ENCODE measurements at places on chromosomes 12 and 14. TPM values are rescaled to one million over a fixed set of nuclear protein-coding genes. Genes with fewer than 3 reads are reported as not detected.

GRCh38 chr12:56886319-56886718 lies 47.9 kb downstream of the SDR9C7 start:
- DNase-seq: no peak
- no peak overlapping the region for H3K4me3 ChIP-seq
- H3K36me3 ChIP-seq: no peaks in the 10 kb centered on the region
- no peaks in the 10 kb centered on the region for H3K4me1 ChIP-seq
- no peak overlapping the region for H3K27ac ChIP-seq
- H3K27me3 ChIP-seq: peaks cover 24% of the 10 kb centered on the region

Gene RFX4
- total RNA-seq: not detected

DNA sequence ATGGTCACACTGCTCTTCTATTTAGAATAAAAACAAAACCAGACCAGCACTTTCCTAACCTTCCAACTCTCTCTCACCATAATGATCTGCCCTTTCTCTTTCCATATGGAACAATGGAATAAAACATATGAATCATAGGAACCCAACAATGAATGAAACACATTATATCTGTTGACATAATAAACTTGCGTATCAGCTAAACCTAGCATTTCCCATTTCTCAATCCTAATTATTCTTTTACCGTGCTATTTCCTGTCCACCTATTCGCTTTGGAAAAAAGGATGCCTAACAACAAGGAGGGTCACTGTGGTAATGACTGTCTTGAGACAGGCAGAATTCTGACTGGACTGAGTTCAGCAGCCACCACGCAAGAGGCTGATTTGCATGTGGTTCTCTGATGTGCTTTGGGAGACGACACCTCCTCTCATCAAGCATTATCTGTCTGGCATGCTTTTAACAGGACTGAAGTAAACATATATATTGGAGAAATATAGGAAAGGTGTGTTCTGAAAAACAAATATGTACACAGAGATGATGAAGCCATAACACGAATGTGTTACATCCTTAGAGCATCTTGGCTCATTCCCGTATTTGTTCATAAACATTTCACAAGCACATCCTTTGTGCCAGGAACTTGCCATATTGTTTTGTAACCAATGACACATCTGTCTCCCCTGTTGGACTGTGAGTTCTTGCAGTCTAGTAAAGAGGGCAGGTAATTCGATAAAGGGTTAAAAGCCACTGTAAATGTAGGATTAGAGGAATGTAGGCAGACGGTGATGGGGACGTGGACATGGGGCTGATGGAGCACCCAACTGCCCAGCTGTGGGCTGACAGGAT lies 87.7 kb downstream of the PTPRB start:
- no peaks in the 10 kb centered on the region for H3K27me3 ChIP-seq
- no peak overlapping the region for H3K27ac ChIP-seq
- no peaks in the 10 kb centered on the region for H3K4me1 ChIP-seq
- H3K4me3 ChIP-seq: no peak overlapping the region
- no peaks in the 10 kb centered on the region for H3K36me3 ChIP-seq

GRCh38 chr12:58064666-58065065 lies 123.3 kb downstream of the ATP23 start:
- peaks cover 5% of the 10 kb centered on the region for H3K27me3 ChIP-seq
- no peaks in the 10 kb centered on the region for H3K36me3 ChIP-seq
- H3K4me3 ChIP-seq: no peak overlapping the region
- no peak for DNase-seq
- H3K27ac ChIP-seq: no peak overlapping the region
- H3K4me1 ChIP-seq: no peaks in the 10 kb centered on the region

Gene B4GALNT3
- total RNA-seq: 0.17 TPM

- no peak overlapping the region for H3K27ac ChIP-seq
- H3K4me3 ChIP-seq: no peak overlapping the region
- no peaks in the 10 kb centered on the region for H3K4me1 ChIP-seq
- no peak for DNase-seq
Measured at GRCh38 chr14:99556134-99556791, 47.7 kb downstream of the CCDC85C start.

- no peak overlapping the region for H3K27ac ChIP-seq
- H3K27me3 ChIP-seq: no peaks in the 10 kb centered on the region
Measured at GRCh38 chr12:23217158-23217557, 592.2 kb downstream of the ETNK1 start.

DNA sequence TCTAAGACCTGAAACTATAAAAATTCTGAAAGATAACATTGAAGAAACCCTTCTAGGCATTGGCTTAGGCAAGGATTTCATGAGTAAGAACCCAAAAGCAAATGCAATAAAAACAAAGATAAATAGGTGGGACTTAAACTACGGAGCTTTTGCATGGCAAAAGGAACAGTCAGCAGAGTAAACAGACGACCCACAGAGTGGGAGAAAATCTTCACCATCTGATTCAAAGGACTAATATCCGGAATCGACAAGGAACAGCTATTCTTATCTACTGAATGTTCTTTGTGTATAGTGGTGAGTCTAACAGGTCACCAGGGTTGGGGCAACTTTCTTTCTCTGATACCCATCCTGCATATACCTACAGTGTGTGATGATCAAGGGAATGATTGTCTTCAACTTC lies 198.6 kb downstream of the CCDC91 start:
- H3K27ac ChIP-seq: no peak overlapping the region
- no peak for DNase-seq
- H3K4me3 ChIP-seq: no peak overlapping the region
- no peaks in the 10 kb centered on the region for H3K4me1 ChIP-seq
- H3K36me3 ChIP-seq: peaks cover 52% of the 10 kb centered on the region

GRCh38 chr12:82973592-82973991 lies 286.9 kb downstream of the TMTC2 start:
- no peak overlapping the region for H3K4me3 ChIP-seq
- no peak overlapping the region for H3K27ac ChIP-seq
- no peaks in the 10 kb centered on the region for H3K4me1 ChIP-seq

DNA sequence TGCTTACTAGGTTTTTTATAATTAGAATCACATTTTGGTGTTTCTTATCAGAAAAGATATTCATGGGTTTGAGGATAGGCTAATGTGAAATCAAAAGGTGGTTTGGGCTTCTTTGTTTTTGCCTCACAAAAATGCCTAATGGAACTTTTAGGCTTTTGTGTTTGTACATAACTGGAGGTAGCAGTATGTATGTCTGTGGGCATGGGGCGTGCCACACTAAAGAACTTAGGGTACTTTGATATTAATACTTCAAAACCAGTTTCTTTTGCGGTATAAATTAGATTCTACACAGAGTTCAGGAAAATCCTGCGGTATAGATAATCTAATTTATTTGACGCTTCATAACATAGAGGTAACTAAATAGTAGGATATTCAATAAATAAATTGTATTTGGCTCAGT lies 1.9 kb downstream of the ETV6 start:
- H3K4me3 ChIP-seq: peak overlapping the region; percentile 99
- DNase-seq: no peak
- peaks cover 17% of the 10 kb centered on the region for H3K36me3 ChIP-seq
- peak overlapping the region; percentile 98 for H3K27ac ChIP-seq
- H3K4me1 ChIP-seq: peaks cover 52% of the 10 kb centered on the region

Gene C12orf50
- 0.12 TPM for total RNA-seq

DNA sequence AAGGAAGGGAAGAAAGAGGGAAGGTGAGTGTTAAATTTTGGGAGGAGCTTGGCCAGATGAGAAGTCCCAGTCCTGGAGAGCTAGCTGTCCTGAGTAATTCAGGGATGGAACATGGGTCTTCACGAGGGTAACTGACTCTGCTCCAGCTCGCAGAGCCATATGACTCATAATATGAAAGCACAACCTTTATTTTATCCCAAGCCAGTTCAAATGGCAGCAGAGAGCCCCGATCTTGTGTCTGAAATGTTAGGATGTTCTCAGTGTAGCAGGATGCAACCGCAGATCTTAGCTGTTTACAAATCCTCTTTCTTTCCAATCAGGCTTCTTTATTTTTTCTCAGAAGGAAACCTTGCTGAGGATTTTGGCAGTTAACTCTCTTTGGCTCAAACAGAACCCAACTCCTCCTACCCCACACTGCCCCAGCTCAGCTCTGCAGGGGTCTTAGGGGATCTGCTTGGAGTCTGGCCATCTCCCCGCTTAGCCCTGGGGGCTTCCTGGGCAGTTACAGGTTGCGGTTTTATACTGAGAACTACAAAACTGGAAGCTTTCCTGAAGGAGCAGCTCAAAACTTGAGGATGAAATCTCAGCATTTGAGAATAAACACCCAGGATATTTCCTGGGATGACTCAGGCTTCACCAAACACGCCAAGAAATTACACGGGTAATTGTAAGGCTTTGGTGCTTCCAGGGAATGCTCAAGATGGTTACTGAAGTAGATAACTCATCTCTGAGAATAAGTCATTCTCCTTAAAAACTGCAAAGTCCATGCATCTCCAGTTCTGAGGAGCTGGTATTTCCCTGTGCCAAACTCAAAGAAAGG lies 92.5 kb downstream of the VCPKMT start:
- no peak for DNase-seq
- H3K27ac ChIP-seq: no peak overlapping the region
- H3K4me3 ChIP-seq: no peak overlapping the region
- peaks cover 42% of the 10 kb centered on the region for H3K36me3 ChIP-seq

Gene BDKRB2
- total RNA-seq: not detected

DNA sequence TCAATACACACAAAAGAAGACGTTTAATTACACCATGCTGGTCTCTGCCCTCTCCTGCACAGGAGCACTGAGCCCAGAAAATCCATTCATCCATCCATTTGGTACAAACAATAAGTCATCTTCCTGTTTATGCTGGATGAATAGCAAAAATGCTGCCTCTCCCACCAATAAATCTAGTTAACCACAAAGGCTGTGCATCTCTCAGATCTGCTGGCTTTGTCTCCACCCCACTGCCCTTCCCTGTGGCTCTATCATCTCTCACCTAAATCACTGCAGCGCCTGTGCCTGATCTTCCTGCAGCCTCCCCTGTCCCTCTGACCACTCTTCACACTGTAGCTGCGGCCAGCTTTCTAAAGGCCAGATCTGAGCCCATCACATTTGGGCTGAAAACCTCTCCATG lies 72.9 kb upstream of the DDX11 start:
- no peaks in the 10 kb centered on the region for H3K27me3 ChIP-seq
- no peak for DNase-seq

Gene LMNTD1
- total RNA-seq: not detected

DNA sequence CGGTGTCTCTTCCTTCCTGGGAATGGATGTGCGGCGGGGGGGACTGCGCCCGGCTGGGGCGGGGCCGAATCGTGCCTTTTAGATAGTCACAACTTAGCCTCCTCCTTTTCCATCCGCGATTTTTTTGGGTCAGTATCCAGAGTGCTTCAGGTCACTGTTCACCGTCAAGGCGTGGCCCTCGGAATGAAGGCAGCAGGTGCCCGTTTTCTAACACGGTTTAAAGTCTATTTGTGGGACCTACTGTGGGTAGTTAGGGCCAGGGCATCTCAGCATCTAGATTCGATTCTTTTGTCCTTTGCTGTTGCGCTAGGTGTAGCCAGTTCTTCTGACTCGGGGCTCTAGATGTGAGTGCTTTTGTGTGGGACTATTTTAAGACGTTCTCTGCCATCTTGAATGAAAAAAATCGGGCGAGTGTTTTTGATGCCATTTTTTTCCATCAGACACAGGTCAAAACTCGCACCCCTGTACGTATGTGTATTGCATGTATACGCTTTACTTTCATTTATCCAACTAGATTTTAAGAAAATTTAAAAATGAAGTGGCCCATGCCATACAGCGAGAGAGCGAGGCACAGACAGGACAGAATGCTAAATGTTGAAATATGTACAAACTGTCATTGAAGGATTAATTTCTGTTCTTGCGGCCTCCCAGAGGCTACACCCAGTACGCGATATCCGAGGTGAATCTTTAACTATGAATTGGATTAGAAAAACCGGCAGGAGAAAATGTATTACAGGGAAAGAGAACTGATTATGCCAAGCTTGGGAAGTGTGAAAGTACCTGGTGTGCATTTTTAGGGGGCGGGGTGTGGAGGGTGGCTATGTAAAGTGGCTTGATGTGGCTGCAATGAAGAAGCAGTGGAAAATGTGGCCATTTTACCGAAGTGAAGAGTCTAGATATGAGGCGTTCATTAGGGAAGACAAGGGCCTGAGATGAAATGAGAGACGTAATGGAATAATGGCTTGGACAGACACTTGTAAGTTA lies 835 bp downstream of the VEZT start:
- peaks cover 42% of the 10 kb centered on the region for H3K4me1 ChIP-seq
- H3K36me3 ChIP-seq: peaks cover 11% of the 10 kb centered on the region
- no peaks in the 10 kb centered on the region for H3K27me3 ChIP-seq
- peak overlapping the region; percentile 95 for H3K27ac ChIP-seq

GRCh38 chr14:61589691-61590581 lies 105.4 kb upstream of the HIF1A start:
- H3K27me3 ChIP-seq: no peaks in the 10 kb centered on the region
- no peak for DNase-seq
- no peaks in the 10 kb centered on the region for H3K36me3 ChIP-seq

Gene OASL
- total RNA-seq: 0.86 TPM

Gene HOXC9
- total RNA-seq: not detected

- no peak overlapping the region for H3K4me3 ChIP-seq
- no peak for DNase-seq
- H3K4me1 ChIP-seq: no peaks in the 10 kb centered on the region
- H3K27me3 ChIP-seq: no peaks in the 10 kb centered on the region
Measured at GRCh38 chr12:132024758-132025157, 75.0 kb downstream of the EP400 start.

DNA sequence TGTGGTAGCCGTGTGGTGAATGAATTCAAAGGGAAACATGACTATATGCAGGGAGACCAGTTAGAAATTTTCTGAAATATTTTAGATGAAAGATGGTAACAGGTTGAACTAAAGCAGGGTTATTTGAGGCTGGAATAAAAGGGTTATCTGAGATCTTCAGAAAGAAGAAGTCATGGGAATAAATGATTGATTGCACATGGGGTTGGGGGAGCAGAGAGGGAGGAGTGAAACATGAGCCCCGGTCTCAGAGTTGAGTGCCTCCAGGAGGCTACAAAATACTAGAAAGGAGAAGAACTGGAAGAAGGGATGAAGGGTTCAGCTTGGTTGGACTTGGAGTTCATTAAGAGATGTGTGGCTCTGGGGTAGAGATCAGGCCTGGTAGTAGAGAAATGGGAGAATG lies 16.3 kb upstream of the FGF23 start:
- peaks cover 4% of the 10 kb centered on the region for H3K4me1 ChIP-seq
- no peak overlapping the region for H3K4me3 ChIP-seq
- no peak overlapping the region for H3K27ac ChIP-seq
- no peak for DNase-seq
- H3K27me3 ChIP-seq: peaks cover 39% of the 10 kb centered on the region
